Activated B cell treated with CpG ODN at 0.5 μM for 24 hours (primary cell): ENCODE measurements at places on chromosomes 4 and X. TPM values are rescaled to one million over a fixed set of nuclear protein-coding genes. Genes with fewer than 3 reads are reported as not detected.

SOD3 gene
- not detected in 2 replicates for total RNA-seq

TMPRSS11E gene
- not detected in 2 replicates for total RNA-seq

TCEAL6 gene
- not detected in 2 replicates for total RNA-seq

CXorf58 gene
- not detected in 2 replicates for total RNA-seq

DNA sequence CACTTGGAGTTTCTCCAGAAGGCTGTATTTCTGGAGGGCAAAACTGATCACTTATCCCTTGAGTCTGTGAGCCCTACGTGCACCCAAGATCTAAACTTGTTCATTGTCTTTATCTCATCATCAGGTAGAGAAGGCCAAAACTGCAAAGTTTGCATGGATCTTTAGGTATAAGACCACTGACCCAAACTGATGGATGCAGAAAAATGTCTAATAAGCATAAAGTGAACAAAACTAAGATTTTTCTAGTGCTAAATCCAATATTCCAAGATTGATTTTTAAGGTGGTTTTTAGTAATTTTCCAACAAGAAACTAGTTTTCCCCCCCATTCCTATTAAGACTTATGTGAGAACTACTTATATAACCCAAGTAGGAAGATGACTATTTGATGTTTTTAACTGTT is 2.0 kb downstream of the TMSB15A start:
- no peak for DNase-seq

DNA sequence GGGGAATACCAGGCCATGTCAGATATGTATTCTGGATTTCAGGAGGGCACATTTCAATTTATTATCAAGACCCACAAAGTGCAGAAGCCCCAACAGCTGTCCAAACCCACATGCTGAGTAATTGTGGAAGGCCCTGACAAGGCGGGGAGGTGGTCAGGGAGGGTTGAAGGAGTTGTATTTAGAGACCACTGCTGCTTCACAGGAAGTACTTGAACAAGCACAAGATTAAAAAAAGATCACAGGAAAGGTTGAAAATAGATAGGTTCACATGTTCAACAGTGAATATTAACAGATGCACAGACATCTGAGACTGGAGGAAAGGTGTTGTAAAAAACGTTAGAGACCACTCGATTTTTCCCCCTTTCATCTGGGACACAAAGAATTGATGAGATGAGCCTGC is 17.9 kb downstream of the ATP8A1 start:
- no peak for DNase-seq

- DNase-seq = no peak
Observed at GRCh38 chr4:158805635-158806471, 37.0 kb downstream of the FNIP2 start.

- no peak for DNase-seq
Observed at GRCh38 chr4:116055857-116056827, 942.7 kb upstream of the NDST4 start.

- no peak for DNase-seq
Observed at GRCh38 chr4:123848606-123849005, 452.0 kb downstream of the SPRY1 start.

DNA sequence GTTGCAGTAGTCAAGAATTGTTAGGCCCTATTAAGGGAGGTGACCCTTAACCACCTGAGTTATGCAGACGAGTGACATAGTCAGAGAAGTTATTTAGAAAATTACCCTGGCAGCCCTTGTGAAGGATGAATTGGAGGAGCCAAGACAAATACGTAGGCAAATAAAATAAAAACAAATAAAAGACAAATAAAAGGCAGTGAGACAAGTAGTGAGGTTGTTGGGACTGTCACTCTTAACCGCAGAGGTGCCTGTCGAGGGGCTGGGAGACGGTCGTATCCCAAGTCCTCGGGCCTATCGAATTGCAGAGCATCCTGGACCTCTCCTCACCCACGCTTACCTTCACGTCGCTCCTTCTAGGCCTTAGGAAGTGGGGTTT is 58.0 kb upstream of the ZC4H2 start:
- DNase-seq = no peak
